Common myeloid progenitor, CD34-positive (primary cell): ENCODE measurements at places on chromosomes 7 and 10.

GRCh38 chr10:66555061-66555460 is 370.8 kb upstream of the LRRTM3 start:
- DNase-seq: no peak

- peak; percentile 23 for DNase-seq
Observed at GRCh38 chr7:31735991-31736982, 49.3 kb downstream of the PPP1R17 start.

DNA sequence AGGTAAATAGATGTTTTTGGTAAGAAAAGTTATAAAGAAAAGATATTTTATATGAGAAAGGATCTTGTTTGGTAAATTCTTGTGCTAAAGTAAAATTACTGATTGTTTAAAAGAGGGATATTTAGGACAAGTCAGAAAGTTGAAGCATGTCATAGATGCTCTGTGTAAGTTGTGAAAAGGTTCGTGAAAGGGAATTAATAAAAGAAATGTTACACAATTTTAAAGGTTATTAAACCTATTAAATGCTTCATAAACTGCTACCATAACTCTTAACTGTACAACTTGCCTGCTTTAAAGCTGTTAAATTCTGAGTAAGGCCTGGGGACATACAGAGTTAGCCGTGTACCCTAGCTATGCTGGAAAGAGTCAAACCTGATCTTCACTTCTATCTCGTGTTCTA is 634.1 kb downstream of the ACTR3B start:
- DNase-seq: no peak

- no peak for DNase-seq
Observed at GRCh38 chr7:155231241-155231800, 66.4 kb upstream of the INSIG1 start.

DNA sequence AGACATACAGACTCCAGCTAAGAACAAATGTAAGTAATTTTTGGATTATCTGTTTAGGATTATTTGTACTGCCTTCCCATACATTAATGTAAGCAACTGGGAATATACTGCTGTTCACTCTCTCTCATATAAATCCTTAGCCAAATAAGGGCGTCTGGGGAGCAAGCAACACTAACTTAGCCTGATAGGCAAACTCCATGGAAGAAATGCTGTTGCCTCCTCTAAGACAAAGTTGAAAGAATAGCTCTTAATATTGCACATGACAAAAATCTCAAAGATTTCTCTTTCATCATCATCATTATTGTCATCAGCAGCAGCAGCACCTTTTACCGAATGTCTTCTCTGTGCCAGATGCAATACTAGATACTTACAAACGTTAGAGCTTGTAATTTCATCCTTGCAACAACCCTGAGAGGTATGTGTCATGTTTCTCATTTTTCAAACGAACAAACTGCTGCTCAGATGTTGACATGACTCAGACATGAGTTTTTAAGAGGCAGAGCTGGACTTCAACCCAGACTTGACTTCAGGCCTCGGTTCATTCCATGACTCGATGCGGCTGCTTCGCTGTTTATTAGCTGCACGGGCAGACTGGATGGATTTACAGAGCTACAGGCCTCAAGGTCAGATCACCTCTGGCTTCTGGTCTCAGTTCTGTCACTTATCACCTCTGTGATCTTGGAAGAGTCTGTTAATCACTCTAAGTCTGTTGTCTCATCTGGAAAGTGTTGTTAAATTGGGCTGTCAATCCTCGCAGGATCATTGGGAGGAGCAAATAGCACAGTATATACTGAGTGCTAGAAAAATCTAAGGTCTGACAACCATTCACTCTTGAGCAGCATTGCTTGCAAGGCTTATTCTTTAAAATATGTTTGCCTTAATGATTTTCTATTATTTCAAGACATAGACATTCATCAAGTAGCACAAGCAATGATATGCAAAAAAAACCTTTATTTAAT is 126.3 kb upstream of the CELF2 start:
- DNase-seq: no peak

DNA sequence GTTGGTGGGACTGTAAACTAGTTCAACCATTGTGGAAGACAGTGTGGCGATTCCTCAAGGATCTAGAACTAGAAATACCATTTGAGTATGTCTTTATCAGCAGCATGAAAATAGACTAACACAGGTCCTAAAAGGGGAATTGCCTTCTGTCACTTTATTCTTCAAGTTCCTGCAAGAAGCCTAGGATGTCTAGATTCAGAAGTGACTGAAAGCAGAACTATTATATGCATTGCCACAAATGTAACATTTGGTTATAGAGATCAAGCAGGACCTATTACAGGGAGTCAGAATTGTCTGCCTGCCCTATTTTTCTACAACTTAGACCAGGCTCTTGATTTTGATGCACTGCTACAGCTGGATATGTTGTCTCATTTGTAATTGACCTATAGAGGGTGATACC is 364.7 kb downstream of the SORCS1 start:
- DNase-seq: peak; percentile 25

DNA sequence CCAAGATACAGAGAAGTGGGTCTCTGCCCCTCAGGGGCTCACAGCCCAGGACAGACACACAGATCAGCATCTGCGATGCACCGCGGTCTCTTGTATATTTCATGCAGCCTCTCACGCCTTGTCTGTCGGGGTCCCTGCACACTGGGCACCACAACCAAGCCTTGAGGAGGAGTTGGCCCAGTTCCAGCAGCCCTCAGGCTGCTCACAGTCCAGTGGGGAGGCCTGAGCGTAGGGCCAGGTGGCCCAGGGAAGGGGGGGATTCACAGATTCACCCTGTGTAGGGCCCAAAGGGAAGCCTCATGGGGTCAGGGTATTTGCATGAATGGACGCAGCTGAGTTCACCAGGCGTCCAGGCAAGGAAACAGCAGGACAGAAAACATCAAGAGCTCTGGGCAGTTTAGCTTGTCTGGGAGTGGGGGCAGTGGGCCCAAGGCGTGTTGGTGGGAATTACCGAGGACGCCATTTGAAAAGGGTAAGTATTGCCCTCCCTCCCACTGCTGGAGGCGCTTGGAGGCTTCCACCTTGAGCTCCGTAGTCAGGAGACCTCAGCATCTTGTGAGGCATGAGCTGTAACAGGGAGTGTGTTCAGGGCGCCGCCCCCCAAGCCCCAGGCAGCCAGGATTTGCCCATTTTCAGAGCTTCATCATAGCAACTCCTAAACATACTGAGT is 129.1 kb upstream of the CHST15 start:
- DNase-seq: no peak

- no peak for DNase-seq
Observed at GRCh38 chr10:7179536-7179935, 231.3 kb downstream of the SFMBT2 start.

DNA sequence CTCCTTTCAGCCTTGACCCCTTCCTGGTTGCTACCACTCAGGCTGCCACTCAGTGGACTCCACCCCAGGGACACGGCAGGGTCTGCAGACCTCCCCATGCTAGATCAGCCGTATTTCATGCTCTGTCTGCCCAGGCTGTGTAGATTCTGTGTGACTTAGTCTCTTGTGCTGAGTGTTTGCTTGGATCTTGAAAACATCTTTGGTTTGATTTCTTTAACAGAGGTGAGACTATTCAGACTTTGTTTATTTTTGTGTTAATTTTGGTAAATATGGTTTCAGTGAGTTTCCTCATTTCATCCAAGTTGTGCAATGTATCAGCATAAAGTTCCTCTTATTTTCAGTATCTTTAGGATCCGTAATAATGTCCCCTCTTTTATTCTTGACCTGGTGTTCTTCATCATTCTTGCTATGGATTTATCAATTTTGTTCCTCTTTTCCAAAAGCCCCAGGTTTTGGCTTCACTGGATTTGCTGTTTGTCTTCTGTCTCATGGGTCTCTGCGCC is 21.2 kb upstream of the PWWP2B start:
- no peak for DNase-seq

GRCh38 chr10:44706745-44707144 is 204.4 kb upstream of the TMEM72 start:
- DNase-seq: no peak

DNA sequence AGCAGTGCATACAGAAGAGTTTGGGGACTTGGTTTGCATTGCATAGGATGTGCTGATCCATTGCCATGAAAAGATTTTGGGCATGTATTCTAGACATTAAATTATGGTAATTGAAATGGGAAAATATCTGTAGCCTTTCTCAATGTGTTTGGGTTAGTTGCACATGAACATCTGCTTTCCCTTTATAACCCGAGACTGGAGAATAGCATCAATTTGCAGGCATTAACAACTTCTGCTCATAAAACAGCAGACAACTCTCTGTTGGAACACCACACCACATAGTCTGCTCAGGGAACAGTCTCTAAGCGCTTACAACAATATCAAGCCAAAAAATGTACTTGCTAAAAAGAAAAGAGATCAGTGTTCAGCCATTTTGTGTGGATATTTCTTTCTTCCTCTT is 1391.1 kb upstream of the LRRTM3 start:
- DNase-seq: no peak

- DNase-seq: no peak
Observed at GRCh38 chr7:23341846-23342598, 42.9 kb downstream of the MALSU1 start.

GRCh38 chr10:44154956-44155355 is 229.9 kb downstream of the CXCL12 start:
- no peak for DNase-seq

DNA sequence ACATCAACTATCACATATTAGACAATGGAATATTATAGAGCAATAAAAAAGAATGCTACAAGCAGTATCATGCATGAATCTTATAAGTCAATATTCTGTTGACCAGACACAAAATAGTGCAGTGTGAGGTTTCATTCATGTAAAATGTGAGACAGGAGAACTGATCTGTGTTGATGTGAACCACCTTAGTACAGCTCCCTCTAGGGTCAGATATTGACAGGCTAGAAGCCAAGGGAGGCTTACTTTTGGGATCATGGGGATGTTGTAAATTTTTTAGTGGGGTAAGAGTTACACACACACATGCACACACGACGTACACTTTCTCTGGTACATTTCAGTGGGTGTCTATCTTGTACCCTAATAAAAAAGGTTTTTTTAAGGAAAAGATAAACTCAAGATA is 231.6 kb upstream of the FOXK1 start:
- DNase-seq: no peak

DNA sequence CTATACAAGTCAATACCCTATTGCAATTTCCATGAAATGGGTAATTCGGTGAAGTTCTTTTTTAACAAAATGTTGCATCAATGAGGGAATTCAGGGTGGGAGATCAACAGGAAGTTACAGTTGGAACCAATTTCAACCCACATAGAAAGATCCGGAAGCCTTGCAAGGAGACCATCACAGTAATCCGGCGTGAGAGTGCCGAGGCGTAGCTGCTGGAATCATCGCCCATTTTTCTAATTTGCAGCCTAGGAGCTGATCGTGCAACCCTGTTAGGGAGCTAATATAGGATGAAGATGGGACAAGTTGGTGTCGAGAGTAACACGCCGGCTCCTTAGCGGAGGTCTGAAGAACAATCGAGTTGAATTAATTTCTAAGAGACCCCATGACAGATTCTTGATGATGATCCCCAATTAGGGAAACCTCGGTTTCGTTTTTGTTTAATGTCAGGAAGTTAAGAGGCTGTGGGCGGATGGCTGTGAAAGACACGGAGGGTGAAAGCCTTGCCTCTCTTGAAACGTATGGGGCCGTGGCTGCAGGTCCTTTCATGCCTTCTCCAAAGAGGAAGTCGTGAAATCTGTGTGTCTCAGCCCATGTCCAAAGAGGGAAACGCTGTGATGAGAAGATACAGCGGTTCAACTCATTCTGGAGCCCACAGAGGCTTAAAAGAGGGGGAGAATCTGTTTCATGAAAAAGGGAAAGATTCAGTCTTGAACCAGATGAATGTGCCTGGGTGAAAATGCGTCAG is 51.2 kb upstream of the CARD11 start:
- DNase-seq: peak; percentile 98
